Endothelial cell of umbilical vein (primary cell): ENCODE measurements at places on chromosomes 3 and 15. TPM values are rescaled to one million over a fixed set of nuclear protein-coding genes. Genes with fewer than 3 reads are reported as not detected.

- H3K4me1 ChIP-seq: peaks cover 9% of the 10 kb centered on the region
- H3K36me3 ChIP-seq: no peaks in the 10 kb centered on the region
- no peaks in the 10 kb centered on the region for H3K27me3 ChIP-seq
- no peak overlapping the region for H3K27ac ChIP-seq
- no peak overlapping the region for H3K4me3 ChIP-seq
Observed at GRCh38 chr15:44661576-44661975, 1.9 kb downstream of the SPG11 start.

Gene ILDR1
- not detected in 2 replicates for total RNA-seq

- no peak overlapping the region for H3K4me3 ChIP-seq
- no peaks in the 10 kb centered on the region for H3K4me1 ChIP-seq
- H3K27me3 ChIP-seq: no peaks in the 10 kb centered on the region
- no peaks in the 10 kb centered on the region for H3K36me3 ChIP-seq
- no peak overlapping the region for H3K27ac ChIP-seq
Observed at GRCh38 chr3:52339612-52340011, 23.5 kb downstream of the DNAH1 start.

DNA sequence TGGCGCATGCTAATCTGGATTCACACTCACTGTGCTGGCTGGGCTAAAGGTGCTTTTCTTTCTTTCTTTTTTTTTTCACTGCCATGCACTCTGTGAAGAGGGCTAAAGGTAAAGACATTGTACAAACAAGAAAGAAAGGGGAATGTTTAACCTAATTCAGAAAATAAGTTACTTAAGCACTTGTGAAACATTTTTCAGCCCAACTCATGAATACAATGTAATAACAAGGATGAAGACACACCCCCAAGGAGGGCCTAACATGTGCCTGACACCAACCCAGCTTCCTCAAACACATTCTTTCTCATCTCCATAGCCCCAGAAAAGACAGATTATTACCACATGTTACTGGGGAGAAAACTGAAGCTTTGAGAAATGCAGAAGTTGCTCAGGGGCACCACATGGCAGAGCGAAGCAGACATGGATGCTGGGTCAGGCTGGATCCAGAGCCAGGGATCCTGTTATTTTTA lies 5.7 kb downstream of the STIMATE start:
- no peaks in the 10 kb centered on the region for H3K27me3 ChIP-seq
- H3K4me1 ChIP-seq: peaks cover 8% of the 10 kb centered on the region
- H3K36me3 ChIP-seq: no peaks in the 10 kb centered on the region

DNA sequence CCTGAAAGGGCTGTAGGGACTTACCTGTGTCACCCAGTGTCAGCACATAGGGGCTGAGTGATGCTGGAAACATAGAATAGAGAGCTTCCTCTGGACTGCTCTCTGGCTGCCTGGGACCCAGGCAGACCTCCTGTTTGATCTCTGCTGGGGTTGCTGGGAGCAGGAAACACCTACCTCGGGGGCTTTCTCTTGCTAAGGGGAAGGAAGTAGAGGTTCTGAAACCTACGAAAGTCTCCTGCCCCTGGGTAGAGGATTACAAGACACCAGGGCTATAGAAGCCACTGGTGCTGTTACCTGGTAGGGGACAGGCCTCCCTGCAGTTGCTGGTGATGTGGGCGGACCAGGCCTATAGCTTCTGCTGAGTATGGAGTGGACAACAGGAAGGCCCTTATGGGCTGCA lies 81.7 kb downstream of the DHX30 start:
- peaks cover 5% of the 10 kb centered on the region for H3K4me1 ChIP-seq
- H3K36me3 ChIP-seq: peaks cover 3% of the 10 kb centered on the region
- no peaks in the 10 kb centered on the region for H3K27me3 ChIP-seq
- H3K27ac ChIP-seq: no peak overlapping the region
- H3K4me3 ChIP-seq: no peak overlapping the region

DNA sequence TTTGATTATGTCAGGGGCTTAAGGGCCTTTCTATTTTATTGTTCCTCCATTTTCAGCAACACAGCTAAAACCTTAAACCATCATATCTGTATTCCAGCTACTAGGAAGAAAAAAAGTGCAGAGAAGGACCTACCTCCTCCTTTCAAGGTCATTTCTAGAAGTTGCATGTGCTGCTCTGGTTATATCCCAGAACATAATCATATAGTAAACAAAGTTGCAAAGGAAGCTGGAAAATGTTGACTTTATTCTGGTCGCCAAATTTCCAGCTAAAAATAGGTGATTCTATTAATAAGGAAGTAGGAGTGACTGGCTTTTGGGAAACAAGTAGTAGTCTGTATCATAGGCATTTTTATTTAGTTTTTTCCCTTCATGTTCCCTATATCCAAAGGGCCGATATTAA lies 21.3 kb upstream of the B3GALNT1 start:
- no peak overlapping the region for H3K4me3 ChIP-seq
- no peaks in the 10 kb centered on the region for H3K4me1 ChIP-seq
- H3K27ac ChIP-seq: no peak overlapping the region
- no peaks in the 10 kb centered on the region for H3K27me3 ChIP-seq
- H3K36me3 ChIP-seq: no peaks in the 10 kb centered on the region
- peak; percentile 32 for DNase-seq

Gene ENTPD3
- not detected in 2 replicates for total RNA-seq

Gene CLCN2
- total RNA-seq: 6.5 and 9.9 TPM in 2 replicates

DNA sequence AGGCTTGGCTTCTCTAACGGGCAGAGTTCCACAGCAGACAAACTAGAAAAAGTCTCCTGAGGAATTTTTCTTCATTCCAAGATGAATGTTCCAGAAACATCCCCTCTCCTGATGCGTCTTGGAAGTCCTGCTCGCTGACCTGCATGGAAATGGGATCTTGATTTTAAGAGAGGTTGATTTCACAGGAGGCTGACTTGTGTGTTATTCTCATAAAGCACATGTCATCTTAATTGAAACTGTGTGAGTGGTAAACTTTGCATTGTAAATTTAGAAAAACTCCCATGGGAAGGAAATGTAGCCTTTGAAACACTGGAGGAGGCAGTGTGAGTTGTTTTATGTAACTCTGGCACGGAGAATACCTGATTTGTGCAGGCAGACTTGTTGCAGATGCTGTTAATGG lies 337.8 kb upstream of the NR2E3 start:
- no peaks in the 10 kb centered on the region for H3K4me1 ChIP-seq
- DNase-seq: no peak
- H3K27me3 ChIP-seq: no peaks in the 10 kb centered on the region
- H3K27ac ChIP-seq: no peak overlapping the region

Gene CEP63
- total RNA-seq: 24.9 and 29.4 TPM in 2 replicates

GRCh38 chr3:88807491-88808105 lies 299.8 kb upstream of the EPHA3 start:
- H3K27ac ChIP-seq: no peak overlapping the region
- H3K4me3 ChIP-seq: no peak overlapping the region
- no peak for DNase-seq
- H3K36me3 ChIP-seq: no peaks in the 10 kb centered on the region

- no peaks in the 10 kb centered on the region for H3K27me3 ChIP-seq
- no peak overlapping the region for H3K27ac ChIP-seq
- H3K4me3 ChIP-seq: no peak overlapping the region
- peaks cover 7% of the 10 kb centered on the region for H3K36me3 ChIP-seq
Observed at GRCh38 chr3:170128977-170129431, 52.5 kb downstream of the PHC3 start.

- no peaks in the 10 kb centered on the region for H3K4me1 ChIP-seq
- no peak for DNase-seq
- H3K4me3 ChIP-seq: no peak overlapping the region
- peaks cover 2% of the 10 kb centered on the region for H3K36me3 ChIP-seq
Observed at GRCh38 chr3:126447456-126448106, 28.1 kb downstream of the ZXDC start.

GRCh38 chr3:11001020-11001657 lies 8.6 kb downstream of the SLC6A1 start:
- H3K4me3 ChIP-seq: no peak overlapping the region
- no peaks in the 10 kb centered on the region for H3K36me3 ChIP-seq
- H3K4me1 ChIP-seq: no peaks in the 10 kb centered on the region
- no peak overlapping the region for H3K27ac ChIP-seq
- peaks cover 1% of the 10 kb centered on the region for H3K27me3 ChIP-seq

Gene GOLGA6L10
- 3.9 and 4.4 TPM in 2 replicates for total RNA-seq

GRCh38 chr3:19432669-19433068 lies 284.4 kb downstream of the KCNH8 start:
- H3K36me3 ChIP-seq: no peaks in the 10 kb centered on the region
- DNase-seq: no peak
- H3K27ac ChIP-seq: no peak overlapping the region

DNA sequence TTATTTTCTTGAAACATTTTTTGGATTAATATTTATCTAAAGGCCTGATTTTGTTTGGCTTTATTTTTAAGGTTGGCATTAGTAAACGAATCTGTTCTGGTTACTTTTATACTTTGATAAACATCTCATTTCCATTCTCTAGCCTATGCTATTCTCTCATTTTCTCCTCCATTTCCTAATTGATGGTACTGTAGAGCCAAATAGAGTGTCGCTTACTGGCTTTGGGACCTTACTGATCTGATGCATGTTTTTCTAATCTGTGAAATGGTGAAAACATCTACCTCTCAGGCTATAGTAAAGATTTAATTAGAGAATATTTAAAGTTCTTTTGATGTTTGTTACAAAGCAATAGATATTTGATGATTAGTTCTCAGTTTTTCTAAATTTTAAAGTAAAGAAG lies 1.6 kb downstream of the LNP1 start:
- H3K36me3 ChIP-seq: no peaks in the 10 kb centered on the region
- no peak overlapping the region for H3K4me3 ChIP-seq
- H3K27me3 ChIP-seq: no peaks in the 10 kb centered on the region
- H3K4me1 ChIP-seq: peaks cover 23% of the 10 kb centered on the region
- H3K27ac ChIP-seq: no peak overlapping the region

Gene TMC3
- total RNA-seq: not detected in 2 replicates

Gene PLSCR5
- total RNA-seq: not detected in 2 replicates

DNA sequence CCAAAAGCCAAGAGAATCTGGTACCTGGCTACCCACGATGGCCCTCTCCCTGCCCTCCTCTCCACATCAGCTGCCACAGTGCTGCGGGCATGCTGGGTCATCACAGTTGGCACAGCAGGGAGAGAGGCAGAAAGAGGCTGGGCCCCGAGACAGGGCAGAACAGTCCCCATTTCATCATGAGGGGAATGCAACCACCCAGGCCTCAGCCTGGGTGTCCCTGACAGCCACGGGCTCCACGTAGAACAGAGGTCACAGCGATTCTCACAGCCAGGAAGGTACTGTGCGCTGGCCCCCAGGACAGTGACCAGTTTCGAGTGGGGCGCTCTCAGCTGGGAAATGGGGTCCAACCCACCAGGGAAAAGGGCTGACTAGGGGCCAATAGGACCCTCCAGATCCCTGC lies 6.3 kb downstream of the LIPC start:
- H3K4me1 ChIP-seq: peaks cover 32% of the 10 kb centered on the region
- no peaks in the 10 kb centered on the region for H3K36me3 ChIP-seq

Gene CMC1
- 15.3 and 18.6 TPM in 2 replicates for total RNA-seq

DNA sequence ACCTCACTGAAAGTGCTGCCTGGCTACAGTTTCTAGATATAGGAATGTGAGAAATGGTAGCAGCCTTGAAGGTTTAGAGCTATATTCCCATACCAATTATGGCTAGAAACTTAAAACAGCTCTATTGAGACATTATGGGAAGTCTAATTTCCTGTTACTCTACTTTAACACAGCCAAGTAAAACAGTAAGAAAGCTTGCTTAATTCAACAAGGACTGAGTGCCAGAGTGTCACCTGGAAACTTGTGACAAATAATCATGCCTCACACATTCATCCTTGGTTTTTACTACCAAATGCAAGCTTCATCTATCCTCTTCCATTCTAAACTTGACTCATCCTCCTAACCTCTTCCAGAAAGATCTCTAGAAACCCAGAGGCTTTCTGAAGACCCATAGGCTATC lies 41.7 kb downstream of the UBE3A start:
- H3K27ac ChIP-seq: no peak overlapping the region
- H3K4me3 ChIP-seq: no peak overlapping the region
- H3K27me3 ChIP-seq: no peaks in the 10 kb centered on the region
- peaks cover 23% of the 10 kb centered on the region for H3K4me1 ChIP-seq
- H3K36me3 ChIP-seq: peaks cover 2% of the 10 kb centered on the region
- peak; percentile 75 for DNase-seq

DNA sequence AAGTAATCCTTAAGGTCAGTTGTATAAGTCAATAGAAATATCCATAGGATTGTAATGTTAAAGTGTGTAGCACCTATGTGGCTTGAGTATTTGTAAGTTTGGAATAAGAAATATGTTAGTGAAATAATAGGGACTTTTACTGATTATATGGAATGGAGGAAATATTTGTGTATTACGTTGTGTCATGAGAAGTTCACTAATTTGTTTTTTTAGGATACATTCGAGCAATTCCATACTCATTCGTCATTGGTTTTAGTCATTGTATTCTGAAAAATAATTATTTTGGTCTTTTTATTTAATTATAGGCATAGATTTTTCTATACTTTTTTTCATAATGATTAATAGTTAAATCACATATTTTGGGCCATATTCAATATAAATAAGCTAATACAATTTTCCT lies 21.0 kb downstream of the MBNL1 start:
- no peak overlapping the region for H3K4me3 ChIP-seq
- H3K27me3 ChIP-seq: no peaks in the 10 kb centered on the region
- H3K4me1 ChIP-seq: peaks cover 49% of the 10 kb centered on the region
- no peak for DNase-seq

Gene THAP10
- 2.7 and 4.0 TPM in 2 replicates for total RNA-seq

GRCh38 chr3:42012935-42013690 lies 51.2 kb upstream of the ULK4 start:
- H3K36me3 ChIP-seq: no peaks in the 10 kb centered on the region
- H3K27ac ChIP-seq: no peak overlapping the region
- H3K27me3 ChIP-seq: no peaks in the 10 kb centered on the region
- peak overlapping the region; percentile 86 for H3K4me3 ChIP-seq

Gene LMOD3
- total RNA-seq: not detected in 2 replicates

GRCh38 chr3:114126461-114126860 lies 52.4 kb downstream of the DRD3 start:
- peaks cover 25% of the 10 kb centered on the region for H3K4me1 ChIP-seq
- no peaks in the 10 kb centered on the region for H3K27me3 ChIP-seq
- no peak overlapping the region for H3K27ac ChIP-seq
- DNase-seq: no peak
- H3K36me3 ChIP-seq: no peaks in the 10 kb centered on the region
- no peak overlapping the region for H3K4me3 ChIP-seq

GRCh38 chr3:171204942-171205341 lies 178.4 kb upstream of the SLC2A2 start:
- H3K27me3 ChIP-seq: no peaks in the 10 kb centered on the region
- no peak overlapping the region for H3K4me3 ChIP-seq
- peak overlapping the region; percentile 91 for H3K27ac ChIP-seq
- H3K4me1 ChIP-seq: peaks cover 50% of the 10 kb centered on the region
- no peaks in the 10 kb centered on the region for H3K36me3 ChIP-seq

GRCh38 chr3:167716920-167717319 lies 17.8 kb downstream of the PDCD10 start:
- no peak overlapping the region for H3K27ac ChIP-seq
- H3K4me1 ChIP-seq: no peaks in the 10 kb centered on the region
- DNase-seq: no peak
- H3K27me3 ChIP-seq: no peaks in the 10 kb centered on the region
- peaks cover 4% of the 10 kb centered on the region for H3K36me3 ChIP-seq

DNA sequence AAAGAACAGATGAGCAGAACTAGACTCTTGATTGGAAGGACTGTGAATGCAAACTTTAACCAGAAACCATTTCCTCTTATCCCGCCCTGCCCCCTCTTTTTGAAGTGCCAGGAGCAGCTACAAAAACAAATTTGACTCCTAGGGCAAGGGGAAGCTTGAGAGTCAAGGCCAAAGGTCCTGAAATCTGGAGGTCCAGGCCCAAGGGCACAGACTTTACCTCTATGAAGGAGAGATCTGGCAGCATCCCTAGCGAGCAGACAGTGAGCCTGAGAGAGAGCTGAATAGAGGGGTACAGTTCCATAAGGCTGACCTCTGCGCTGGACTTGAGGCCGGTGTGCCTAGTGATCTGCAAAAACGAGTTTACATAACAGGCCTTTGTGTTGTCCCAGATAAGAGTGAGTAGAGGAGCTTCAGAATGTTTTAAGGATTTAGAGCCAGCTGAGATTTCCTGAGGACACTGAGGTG lies 5.1 kb downstream of the RAB43 start:
- H3K4me3 ChIP-seq: no peak overlapping the region
- no peaks in the 10 kb centered on the region for H3K36me3 ChIP-seq
- DNase-seq: peak; percentile 49
- H3K27me3 ChIP-seq: no peaks in the 10 kb centered on the region

Gene AADACL2
- total RNA-seq: not detected in 2 replicates
